ENCODE measurements at places on chromosomes 6 and 20. TPM values are rescaled to one million over a fixed set of nuclear protein-coding genes. Genes with fewer than 3 reads are reported as not detected.

Gene FOXF2
- total RNA-seq = not detected

Gene HMGCLL1
- not detected for total RNA-seq

Gene TCP11
- not detected for total RNA-seq

Gene ULBP3
- total RNA-seq = not detected

Gene FAM83D
- 11.2 TPM for total RNA-seq

Gene L3MBTL1
- total RNA-seq = 6.5 TPM
